ENCODE measurements at places on chromosomes 5 and 9.

GRCh38 chr9:4894076-4894475 lies 91.0 kb upstream of the JAK2 start:
- ATAC-seq: no peak

GRCh38 chr5:113063927-113064326 lies 87.3 kb downstream of the DCP2 start:
- no peak for ATAC-seq

DNA sequence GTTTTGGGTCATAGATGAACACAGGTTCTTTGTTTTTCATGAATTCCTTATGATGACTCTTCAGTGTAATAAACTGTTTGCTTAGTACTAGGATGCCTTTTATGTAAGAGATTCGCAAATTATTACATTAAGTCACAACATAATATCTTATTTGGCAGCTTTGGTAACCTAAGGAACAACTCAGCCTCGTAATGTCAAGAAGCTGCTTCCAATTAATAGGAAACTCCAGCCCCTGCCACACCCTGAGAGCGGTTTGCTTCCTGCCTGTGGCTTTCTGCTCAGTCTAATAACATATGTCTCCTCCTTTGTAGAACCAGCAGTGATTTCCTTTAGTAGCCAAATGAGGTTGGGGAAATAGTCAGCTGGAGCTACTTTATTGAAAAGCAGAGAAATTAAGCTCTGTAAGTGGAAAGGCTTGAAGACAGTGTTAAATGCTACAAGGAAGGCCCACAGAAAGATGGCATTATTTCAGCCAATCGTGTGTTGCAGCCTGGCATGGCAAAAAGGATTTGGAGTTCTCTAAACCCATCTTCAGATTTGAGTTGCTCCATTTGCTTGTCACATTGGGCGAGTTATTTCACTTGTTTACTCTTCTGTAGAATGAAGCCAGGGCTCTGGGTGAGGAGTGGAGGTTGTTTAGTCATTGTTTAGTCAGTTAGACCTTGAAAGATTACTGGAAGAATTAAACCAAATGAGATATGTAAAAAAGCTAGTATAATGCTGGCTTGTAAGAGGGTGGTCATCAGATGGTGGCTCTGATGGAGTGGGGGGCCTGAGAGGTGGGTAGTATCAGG lies 54.1 kb downstream of the MTAP start:
- ATAC-seq: no peak

GRCh38 chr5:84197538-84197937 lies 187.1 kb downstream of the EDIL3 start:
- ATAC-seq: no peak

DNA sequence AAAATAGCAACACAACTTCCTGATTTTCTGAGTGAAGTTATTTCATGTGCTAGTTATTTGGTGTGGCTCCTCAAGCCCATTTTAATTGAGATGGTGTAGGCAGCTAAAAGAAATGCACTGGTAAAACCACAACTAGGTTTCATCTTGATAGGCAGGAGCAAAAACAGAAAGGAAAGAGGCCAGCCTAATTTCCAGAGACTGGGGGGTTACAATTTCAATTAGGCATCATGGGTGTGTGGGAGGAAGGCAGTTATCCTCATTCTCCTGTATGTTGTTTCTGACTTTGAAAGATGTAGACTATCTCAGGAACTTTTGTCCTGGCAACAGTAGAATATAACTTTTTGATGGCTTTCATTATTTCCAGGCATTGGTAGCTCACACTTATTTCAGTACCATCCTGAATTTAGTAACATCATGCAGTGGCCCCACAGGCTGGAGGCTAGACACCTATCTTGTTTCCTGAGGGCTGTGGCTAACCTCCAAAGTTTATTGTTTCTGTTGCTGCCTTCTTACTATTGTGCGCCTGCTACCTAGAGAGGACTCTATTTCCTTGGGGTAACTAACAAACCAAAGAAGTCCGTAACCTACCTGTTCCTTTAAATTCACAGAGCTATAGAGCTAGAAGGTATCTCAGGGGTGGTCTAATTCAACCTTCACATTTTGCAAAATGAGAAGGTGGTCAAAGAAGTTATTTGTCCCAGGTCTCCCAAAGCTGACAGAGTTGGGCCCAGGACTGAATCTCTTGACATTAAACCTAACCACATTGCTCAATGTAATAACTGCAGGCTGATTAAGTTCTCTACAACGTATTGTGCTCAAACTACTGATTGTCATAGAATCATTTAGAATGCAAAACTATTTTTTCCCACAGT lies 42.4 kb downstream of the FYB1 start:
- no peak for ATAC-seq

DNA sequence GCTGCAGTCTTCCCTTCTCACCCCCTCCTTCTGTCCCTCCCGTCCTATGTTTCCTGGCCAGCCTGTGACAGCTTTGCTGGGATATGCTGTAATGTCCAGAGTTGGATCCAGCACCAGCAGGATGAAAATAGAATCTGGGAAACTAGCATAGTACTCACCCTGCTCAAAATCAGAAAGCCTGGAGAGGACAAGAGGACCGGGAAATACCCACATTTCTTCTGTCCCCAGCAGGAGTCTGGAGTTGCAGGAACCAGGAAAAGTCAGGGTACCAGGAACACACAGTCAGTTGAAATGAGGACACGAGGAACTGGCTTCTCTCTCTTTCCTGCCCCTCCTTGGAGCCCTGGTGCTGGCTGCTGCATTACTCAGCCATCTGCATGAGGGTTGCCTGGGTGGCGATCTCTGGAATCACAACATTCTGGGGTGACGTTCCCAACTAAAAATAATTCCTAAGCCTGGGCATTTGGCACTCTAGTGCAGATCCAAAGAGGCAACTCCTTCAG lies 59.6 kb upstream of the NFIL3 start:
- ATAC-seq: peak; percentile 37

DNA sequence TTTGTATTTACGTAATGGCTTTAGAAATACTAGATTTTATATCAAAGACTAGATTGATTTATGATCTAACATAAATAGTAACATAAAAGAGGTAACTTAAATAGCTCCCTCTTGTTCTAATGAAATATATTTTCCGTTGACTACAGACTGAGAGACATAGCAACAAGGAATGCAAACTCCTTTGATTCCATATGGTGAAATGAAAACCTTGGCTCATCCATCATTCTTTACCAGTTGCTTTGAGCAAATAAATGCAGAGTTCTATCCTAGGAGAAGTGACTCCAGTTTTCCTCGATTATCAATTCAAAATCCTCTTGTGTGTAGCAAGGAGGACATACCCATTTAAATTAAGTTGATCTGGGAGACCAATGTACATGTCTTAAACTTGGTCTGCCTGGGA lies 18.0 kb upstream of the JAKMIP2 start:
- ATAC-seq: no peak

GRCh38 chr5:149069711-149070110 lies 6.8 kb upstream of the SH3TC2 start:
- no peak for ATAC-seq

Measured in motor neuron (in vitro differentiated cells).